Activated CD4-positive, alpha-beta T cell treated with anti-CD3 and anti-CD28 coated beads, Interleukin-10, Interleukin-2, amounts not matched to agents 100 ng/mL and 50 ng/mL, durations not matched to agents 16 hours and 8 hours (primary cell): ENCODE measurements at places on chromosomes 1 and 21.

DNA sequence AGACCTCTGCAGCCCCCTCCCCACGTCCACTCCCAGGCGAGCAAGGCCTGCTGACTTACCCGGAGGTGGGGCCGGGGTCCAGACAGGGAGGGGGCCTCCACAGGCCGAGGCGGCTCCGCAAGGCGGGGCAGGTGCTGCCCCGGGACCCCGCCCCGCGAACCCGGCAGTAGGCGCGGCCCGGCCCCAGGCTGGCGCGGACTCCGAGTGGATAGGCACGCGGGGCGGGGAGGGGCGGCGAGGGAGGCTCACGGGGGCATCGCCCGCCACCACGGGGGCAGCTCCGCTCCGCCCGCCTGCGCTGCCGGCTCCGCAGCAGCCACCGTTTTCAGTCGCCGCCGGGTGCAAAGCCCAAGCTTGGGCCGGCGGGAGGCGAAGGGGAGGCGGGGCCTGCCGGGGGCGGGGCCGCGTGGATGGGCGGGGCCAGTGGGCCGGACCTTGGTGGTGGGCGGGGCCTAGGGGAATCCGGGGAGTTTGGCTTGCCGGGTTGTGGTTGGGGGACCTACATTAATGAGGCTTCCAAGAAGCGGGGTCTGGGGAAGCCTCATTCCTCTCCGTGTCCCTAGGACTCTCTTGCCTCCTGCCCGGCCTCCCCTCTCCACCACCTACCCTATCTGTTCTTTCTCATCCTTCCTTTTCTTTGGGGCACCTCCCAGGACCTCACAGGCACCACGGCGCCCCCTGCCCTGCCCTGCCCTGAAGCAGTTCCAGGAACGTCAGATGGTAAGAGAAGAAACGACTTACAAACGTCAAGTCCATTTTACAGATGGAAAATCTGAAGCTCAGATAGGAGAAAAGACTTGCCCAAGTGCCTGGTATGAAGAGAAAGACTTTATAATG is at the start of gene RIMS3:
RIMS3 (minus strand) TSS at position 348 of the 837 bp plus-strand sequence. CDS start 23,757 bp downstream, outside the sequence.
- DNase-seq = peak; percentile 85

GRCh38 chr1:208511242-208511860 is 267.2 kb upstream of the PLXNA2 start:
- DNase-seq = no peak

DNA sequence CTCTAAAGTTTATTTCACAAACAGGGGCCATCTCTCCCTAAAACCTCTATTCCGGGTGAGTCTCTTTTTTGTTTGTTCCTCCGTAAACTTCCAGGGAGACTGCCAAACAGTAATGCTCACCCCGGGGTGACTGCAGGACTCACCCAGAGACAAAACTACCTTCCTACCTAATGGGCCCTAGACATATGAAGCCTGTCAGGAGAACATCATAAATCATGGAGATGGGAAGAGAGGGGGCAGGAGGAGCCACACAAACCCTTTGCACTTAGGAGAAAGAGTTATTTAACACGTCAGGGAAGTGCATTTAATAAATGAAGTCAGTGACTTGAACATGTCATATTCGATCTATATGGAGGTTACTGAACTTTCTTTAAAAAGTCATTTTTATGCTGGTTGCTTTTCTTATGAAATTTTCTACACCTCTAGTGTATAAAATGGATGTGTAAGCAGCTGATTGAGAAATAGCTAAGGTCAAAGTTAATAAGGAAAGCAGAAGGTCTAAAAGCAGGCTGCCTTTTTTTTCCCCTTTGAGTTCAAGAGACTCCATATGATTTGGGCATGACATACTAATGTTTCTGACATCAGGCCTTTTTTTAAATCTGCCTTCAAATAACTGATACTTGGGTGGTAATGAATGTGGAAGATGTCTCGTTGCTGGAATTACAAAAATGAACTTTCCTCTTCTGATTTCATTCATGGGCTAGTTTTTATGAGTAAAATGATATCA is 286.9 kb upstream of the USP25 start:
- no peak for DNase-seq

GRCh38 chr21:43731476-43731875 is 12.5 kb downstream of the PDXK start:
- no peak for DNase-seq

GRCh38 chr1:111927652-111928051 is 61.8 kb downstream of the KCND3 start:
- no peak for DNase-seq

DNA sequence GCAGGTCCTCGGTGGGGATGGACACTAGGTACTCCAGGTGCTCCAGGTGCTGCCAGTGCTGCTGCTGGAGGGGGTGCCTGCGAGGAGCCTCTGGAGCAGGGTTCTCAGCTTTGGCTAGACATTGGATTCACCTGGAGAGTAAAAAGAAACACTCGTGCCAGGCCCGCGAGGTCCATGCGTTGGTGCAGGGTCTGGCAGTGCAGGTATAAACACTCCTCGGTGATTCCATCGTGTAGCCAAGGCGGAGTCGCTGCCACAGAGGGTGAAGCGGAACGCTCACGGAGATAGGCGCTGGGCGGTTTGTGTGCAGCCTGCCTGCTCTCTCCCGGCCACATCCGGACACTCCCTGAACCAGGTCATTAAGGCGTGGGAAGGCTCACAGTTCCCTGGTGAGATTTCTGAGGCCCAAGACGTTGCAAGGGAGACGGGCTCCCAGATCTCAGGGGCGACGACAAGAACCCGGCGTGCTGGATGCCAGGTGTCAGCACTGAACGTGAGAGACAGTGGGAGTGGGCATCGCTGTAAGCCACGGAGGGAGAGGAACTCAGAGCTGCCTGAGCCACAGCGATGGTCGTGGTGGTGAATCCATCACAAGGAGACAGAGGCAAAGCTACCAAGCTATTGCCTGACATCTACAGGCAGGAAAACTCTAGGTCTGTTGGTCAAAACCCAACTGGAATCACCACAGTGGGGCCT is 17.2 kb upstream of the SUMO3 start:
- DNase-seq = no peak

DNA sequence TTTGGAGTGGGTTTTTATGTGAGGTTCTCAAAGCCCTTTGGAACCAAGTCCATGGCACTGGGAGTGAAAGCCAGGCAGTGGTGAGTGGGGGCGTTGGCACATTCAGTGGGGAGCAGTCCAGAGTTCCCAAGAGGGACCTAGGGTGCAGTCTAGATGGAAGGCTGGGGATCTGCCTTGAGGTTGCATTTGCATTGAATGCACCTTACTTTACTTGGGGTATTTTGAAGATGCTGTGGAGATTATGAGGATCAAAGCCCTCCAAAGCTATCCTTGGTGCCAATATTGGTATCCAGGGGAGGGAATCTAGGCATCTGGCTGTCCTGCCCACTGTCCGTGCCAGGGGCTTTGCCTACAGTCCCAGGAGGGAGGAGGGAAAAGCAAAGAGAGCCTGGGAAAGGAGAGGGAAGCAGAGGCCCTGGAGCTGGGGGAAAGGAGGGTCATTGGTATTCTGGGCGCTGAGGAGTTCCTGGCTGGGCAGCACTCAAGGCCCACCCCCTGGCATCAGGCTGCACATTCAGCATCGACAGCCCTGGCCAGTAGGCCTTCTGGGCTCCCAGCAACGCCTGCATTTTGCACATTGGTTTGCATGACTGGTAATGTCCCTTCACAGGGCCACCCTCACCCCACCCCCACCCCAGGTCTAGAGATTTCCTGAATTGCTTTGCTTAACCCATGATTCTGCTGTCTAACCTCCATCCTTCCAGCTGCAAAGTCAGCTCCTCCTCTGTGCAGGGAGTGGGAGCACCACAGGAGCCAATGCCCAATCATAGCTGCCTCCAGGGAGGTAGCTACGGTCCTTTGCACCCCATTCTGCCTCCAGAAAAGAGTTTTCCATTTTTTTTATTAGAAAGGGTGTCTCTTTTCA is 843 bp upstream of the BCAN start:
- DNase-seq = no peak

DNA sequence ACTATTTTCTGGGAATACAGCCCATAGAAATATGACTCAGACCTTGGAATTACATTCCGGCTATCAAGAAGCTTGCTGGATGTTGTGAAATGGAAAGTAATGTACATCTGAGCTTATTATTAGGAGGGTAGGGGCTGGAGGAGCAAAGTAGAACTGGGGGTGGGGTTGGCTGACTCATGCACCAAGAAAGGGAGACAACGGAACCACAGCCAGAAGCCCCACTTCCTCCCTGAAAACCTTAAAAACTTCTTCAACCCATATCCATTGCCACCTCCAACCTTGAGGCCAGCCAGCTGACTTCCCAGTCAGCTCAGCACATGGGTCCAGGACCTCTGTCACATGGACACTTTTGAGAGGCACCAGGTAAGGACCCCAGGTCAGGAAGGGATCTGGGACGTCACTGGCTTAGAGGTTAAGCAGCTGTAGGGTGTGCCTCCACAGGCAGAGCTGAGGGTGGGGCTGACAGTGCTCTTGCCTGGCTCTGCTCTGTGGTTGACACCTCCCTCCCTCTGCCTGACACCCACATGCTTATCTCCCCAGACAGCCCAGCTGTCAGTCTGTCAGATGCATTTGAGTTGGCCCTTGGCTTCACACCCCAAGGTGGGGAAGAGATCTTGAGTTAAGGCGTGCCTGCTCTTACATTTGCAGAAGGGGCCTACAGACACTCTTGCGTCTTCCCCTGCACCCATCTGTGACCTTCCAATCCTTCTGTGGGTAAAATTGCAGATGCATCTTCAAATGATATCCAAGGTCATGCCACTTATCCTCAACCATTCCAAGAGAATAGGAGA is 5.7 kb upstream of the ZNF683 start:
- peak; percentile 91 for DNase-seq

GRCh38 chr1:63618011-63618410 is 24.8 kb downstream of the PGM1 start:
- DNase-seq = no peak

DNA sequence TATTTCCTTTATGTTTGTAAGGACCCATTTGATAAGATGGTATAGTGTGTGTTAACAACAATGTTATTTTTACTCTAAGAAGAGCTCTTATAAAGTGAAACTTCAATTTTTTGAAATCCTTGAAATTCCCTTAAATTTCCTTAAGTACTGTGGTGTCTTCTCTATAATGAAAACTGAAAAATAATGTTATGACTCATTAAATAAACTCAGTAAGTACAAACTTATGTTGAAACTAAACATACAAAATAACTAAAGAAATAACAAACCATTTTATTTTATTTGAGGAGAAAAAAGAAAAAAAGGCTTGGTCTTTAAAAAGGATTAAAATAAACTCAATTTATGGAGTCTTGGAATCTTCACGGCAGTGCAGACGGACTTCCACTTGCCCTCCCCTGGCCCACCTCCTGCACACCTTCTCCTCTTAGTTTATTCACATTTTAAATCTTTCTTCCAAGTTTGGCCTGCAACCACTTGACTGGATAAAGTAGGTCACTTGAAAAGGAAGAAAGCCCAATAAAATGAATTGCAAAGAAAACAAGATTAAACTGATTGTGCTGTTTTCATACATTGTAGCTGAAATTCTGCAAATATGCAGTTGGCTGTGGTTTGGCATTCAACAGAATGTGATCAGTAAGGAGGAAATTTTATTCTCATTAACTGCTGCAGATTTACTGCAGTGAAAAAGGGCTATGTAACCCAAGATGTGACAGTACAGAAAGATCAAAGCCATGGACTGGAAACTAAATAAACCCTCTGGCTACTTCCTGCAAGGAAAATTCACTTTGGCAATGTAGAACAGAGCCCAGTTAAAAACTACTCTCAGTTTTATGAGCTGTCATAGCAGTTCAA is 48.5 kb upstream of the SCYL3 start:
- DNase-seq = no peak

- no peak for DNase-seq
These were observed 15.3 kb downstream of the BCL9 start for GRCh38 chr1:147556643-147557042.

DNA sequence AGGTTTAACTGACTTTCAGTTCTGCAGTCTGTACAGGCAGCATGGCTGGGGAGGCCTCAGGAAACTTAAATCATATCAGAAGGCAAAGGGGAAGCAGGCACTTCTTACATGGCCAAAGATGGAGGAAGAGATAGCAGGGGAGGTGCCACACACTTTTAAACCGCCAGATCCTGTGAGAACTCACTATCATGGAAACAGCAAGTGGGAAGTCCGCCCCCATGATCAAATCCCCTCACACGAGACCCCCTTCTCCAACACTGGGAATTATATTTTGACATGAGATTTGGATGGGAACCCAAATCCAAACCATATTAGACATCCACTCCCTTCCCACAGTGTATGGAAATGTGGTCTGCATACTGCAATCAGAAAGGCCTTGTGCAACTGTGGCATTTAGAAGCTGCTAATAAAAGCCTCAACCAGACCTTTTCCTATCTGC is 148.2 kb downstream of the FCRL5 start:
- no peak for DNase-seq

DNA sequence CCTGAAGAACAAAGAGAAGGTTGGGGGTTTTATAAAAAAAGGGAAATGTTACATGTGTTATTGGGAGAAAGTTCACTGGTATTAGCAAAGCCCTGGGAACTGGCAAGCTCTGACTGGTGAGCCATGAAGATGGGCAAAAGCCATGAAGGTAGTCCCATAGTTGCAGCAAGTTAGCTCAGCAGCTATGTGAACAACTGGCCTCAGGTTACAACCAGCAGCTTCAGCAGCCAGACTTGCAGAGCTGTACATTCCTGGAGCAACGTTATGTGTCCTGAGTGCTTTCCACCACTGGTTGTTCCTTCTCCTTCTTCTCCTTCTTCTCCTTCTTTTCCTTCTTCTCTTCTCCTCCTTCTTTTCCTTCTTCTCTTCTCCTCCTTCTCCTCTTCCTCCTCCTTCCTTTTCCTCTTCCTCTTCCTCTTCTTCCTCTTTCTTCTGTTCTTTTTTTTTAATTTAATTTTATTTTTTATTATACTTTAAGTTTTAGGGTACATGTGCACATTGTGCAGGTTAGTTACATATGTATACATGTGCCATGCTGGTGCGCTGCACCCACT is 56.1 kb upstream of the TLR5 start:
- DNase-seq = no peak

GRCh38 chr1:51726051-51726450 is 109.2 kb downstream of the OSBPL9 start:
- no peak for DNase-seq

DNA sequence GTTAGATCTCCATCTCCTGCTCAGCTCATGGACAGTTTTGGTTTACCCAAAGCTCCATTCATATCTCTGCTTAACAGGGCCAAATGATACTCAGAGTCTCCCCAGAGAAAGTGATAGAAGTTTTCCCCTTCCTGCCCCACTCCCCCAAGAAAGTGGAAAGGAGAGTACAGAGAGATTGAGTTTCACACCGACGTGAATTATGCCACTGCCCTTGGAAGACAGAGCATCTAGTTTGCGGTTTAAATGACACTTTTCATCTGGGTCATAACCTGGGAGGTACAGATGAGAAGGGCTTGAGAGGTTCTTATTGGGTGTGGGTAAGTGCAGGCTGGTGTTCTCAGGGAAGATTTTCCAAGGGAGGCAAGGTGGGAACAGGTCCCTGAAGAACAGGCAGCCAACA is 6.9 kb upstream of the ZNF362 start:
- DNase-seq = no peak

- peak; percentile 71 for DNase-seq
These were observed 28.7 kb downstream of the KCNA3 start for GRCh38 chr1:110645821-110646735.

- DNase-seq = no peak
These were observed 360.6 kb upstream of the USP24 start for GRCh38 chr1:55575571-55576279.

GRCh38 chr1:111778541-111779051 is 22.9 kb downstream of the DDX20 start:
- no peak for DNase-seq

- DNase-seq = no peak
These were observed 383.5 kb downstream of the NTNG1 start for GRCh38 chr1:107524301-107524700.
